ENCODE measurements at places on chromosomes 6 and 20. TPM values are rescaled to one million over a fixed set of nuclear protein-coding genes. Genes with fewer than 3 reads are reported as not detected.

GRCh38 chr6:127484212-127484863, 25.1 kb upstream of the KIAA0408 start:
- H3K27me3 ChIP-seq = no peaks in the 10 kb centered on the region
- no peaks in the 10 kb centered on the region for H3K36me3 ChIP-seq
- no peak overlapping the region for H3K27ac ChIP-seq
- no peaks in the 10 kb centered on the region for H3K4me1 ChIP-seq
- H3K4me3 ChIP-seq = no peak overlapping the region

GRCh38 chr6:139436200-139436956, 61.9 kb upstream of the CITED2 start:
- H3K27ac ChIP-seq = no peak overlapping the region
- no peaks in the 10 kb centered on the region for H3K4me1 ChIP-seq
- DNase-seq = no peak

DNA sequence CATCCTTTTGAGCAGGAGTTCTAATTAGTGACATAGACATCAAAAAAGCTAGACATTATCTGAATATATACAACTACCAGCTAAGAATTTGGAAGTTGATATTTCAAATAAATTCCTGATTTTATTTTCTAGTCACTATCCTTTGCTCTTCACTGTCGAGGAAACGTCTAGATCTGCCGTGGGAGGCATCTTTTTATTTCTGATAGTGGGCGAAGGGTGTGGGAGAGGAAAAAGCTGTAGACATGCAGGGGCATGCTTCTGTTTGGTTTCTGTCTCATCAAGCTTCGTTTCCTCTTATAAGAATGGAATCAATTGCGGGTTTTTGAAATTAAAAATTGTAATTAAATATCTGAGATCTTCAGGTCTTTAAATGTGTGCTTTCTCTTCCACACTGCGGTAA, 16.2 kb upstream of the C6orf118 start:
- no peak overlapping the region for H3K27ac ChIP-seq
- no peaks in the 10 kb centered on the region for H3K36me3 ChIP-seq
- no peaks in the 10 kb centered on the region for H3K4me1 ChIP-seq
- no peaks in the 10 kb centered on the region for H3K27me3 ChIP-seq
- H3K4me3 ChIP-seq = no peak overlapping the region

DNA sequence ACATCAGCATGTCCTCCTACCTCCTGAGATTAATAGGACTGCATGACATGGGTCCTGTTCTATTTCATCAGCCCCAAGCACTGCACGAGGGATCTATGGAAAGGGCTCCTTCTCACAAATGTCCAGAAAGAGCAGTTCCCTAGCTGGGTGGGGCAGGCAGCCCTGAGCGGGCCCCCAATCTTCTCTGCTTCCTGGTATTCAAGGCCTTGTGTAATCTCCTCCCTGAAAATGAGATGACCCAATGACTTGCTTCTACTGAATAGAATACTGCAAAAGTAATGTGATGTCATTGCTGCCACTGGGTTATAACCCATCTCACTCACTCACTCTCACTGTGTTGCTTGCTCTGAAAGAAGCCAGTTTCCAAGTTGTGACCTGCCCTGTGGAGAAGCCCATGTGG, 126.4 kb downstream of the OPRM1 start:
- H3K27me3 ChIP-seq = no peaks in the 10 kb centered on the region
- H3K36me3 ChIP-seq = no peaks in the 10 kb centered on the region
- H3K4me1 ChIP-seq = peaks cover 6% of the 10 kb centered on the region
- DNase-seq = no peak
- no peak overlapping the region for H3K4me3 ChIP-seq
- H3K27ac ChIP-seq = no peak overlapping the region

DNA sequence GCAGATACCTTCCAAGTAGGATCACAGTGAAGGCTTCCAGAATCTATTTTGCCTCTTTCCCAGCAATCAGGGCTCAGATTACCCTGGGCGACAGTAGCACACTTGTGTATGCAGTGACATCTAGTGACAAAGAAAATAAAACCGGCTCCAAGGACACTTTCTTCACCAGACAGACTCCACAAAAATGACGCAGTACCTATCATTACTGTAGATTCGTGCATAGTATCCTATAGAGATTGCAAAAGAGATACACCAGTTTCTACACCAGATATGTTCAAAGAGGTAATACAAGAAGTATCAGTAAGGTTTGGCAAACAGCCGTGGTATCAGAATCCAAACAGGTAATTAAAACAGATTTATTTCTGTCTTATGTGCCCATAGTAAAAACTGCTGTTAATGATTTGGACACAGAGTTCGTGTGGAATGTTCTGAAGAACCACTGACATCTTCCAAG, 600.4 kb upstream of the JAG1 start:
- DNase-seq = no peak
- H3K27me3 ChIP-seq = no peaks in the 10 kb centered on the region
- no peak overlapping the region for H3K27ac ChIP-seq

The BICRAL gene
- 27.6 TPM for total RNA-seq

Measured in suprapubic skin (tissue), 4 donors.